Activated T-cell treated with anti-CD3 and anti-CD28 coated beads for 1 hour (primary cell): ENCODE measurements at places on chromosomes 12 and 14.

- no peak for DNase-seq
Observed at GRCh38 chr14:22980672-22981089, 1.7 kb downstream of the AJUBA start.

- DNase-seq: no peak
Observed at GRCh38 chr14:37232907-37233481, 35.3 kb downstream of the MIPOL1 start.

GRCh38 chr14:104633276-104634137, 28.9 kb upstream of the TMEM179 start:
- no peak for DNase-seq

DNA sequence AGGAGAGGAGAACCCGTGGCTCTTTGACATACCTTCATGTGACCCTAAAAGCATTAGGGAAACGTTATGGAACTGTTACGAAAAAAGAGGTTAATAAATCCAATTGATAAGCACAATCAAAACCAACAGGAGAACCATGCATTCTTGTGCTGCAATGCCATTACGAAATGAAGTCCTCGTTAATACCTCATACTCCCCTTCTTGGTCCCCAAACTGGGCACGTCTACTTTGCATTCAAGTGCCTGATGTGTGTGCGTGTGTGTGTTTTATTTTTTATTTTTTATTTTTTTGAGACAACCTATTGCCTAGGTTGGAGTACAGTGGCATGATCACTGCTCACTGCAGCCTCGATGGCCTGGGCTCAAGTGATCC, 150.0 kb downstream of the ETV6 start:
- no peak for DNase-seq

DNA sequence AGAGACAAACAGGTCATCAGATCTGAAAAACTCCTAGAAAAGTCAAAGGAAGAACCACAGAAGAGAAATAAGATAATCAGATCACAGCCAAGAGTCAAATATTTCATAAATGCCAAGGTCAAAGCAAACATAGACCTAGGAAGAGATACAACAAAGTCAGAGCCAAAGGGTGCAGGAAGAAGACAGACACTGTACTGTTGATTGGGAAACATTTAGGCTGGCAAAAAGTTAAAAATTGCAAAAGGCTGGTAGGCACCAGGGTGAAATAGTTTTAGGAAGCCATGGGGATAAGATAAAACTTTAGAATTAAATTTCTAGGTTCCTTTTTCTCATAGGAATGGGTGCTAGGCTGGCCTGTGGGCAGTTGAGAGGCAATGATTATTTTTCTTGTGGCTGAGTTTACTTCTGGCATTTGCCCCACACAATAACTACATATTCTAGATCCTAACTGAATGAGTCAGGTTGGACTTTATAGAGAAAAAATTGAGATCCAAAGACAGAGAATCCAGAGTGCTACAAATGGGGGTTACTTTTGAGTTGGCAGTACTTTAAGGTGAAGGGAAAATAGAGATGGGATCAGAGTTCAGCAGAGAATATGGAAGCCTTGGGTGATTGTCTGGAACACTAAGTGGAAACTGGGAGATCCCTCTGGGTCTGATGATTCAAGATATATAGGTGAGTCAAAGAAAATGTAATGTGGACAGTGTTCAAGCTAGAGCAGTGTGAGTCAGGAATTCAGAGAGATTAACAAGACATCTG, 215.5 kb downstream of the C12orf50 start:
- DNase-seq: no peak
